Activated CD4-positive, alpha-beta T cell treated with anti-CD3 and anti-CD28 coated beads for 24 hours (primary cell): ENCODE measurements at places on chromosomes 13 and 19.

DNA sequence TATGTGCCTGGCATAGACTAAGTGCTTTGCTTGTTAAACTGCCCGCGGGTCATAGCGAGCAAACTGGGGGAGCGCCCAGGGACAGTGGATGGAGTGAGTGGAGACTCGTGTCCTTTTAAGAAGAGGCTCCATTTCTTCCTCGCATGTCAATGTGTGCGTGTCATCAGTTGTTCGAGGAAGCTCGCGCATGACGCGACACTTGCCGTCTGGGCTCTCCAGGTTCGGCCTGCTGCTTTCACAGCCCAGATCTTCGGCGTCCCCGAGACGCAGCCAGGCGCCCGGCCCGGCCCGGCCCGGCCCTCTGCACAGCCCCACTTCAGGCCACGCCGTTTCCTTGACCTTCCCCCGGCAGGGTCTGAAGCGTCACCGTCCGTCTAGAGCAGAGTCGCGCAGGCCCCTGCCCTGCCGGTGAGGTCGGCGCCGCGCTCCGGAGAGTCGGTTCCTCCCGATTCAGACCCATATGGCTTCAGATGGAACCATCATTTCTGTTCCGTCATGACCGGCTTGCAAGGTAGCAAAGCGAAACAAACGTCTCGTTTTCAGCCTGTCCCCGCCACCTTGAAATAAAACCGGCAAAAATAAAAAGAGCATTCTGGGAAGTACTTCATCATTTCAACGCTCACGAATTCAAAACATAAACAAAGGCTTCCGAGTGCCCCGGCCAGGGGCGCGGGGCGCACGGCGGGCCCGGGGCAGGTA lies 599 bp upstream of the ARHGEF7 start:
- no peak for DNase-seq

- no peak for DNase-seq
Observed at GRCh38 chr19:22832031-22832762, at the start of gene ZNF723. TSS of gene ZNF723 (plus strand) at chr19:22832291. CDS start at chr19:22832380, 89 bp downstream.

GRCh38 chr19:55196803-55197202 lies 12.5 kb downstream of the PTPRH start:
- no peak for DNase-seq

DNA sequence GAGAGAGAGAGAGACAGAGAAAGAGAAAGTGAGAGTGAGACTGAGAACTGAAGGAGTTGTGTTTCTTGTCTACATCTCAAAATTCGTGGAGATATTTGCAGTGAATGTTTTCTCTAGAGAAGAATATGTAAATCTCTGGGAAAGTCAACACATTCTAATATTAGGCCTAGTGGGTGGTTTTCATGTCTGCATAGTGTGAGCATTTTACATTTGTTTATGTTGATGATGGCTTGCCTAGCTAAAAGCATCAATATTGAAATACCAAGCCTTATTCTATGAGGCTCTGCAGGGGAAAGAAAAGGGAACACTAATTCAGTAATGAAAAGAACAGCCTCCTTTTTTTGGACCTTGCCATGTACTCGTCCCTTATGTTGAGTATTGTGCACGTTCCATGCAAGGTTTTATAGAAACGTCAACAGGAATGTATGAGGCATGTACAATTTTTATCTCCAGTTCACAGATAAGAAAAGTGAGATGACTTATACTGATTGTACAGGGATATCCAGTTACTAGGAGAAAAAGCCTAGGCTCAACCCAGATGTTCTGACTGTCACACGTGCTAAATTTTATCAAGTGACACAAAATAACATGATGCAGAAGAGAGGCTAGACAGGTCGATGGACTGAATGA lies 1288.9 kb upstream of the SLC10A2 start:
- DNase-seq = no peak

DNA sequence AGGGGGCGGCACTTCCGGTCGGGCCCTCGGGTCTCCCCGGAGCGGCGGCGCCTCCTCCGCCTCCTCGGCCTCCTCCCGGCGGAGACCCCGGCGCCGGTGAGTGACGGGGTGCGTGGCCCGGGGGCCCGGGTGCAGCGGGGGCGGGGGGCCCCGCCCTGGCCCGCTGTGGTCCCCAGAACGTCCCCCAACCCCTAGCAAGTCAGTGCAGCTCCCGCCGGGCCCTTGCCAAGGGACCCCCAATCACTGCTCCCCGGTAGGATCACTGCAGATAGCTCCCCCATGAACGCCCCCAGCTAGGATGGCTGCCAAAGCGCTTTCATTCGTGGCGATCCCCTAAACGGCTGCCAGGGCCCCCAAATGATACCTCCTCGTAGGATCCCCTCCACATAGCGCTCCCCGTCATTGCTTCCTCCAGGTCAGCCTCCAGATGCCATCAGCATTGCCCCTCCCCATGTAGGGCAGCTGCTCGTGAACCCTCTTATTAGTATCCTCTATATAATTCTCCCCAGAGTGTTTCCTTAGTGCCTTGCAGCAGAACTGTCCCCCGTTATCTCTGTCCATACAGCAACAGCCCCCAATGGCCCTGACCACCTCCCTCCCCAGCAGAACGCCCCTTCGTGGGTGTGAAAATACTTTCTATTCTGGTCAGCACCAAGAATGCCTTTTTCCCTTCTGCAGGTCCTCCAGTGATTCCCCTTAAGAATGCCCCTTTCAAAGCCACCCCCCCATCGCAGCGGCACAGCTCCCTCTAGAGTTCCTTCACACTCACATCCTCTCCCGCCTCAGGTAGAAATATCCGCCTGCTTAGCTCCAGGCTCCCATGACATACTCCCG lies at the start of gene ZNF865:
Gene ZNF865, plus strand, starts transcription at position 11 of the 834 bp plus-strand sequence. CDS start 7,972 bp downstream, outside the sequence.
- DNase-seq = peak; percentile 52

GRCh38 chr13:27619093-27619727 lies 1.1 kb downstream of the LNX2 start:
- no peak for DNase-seq

- no peak for DNase-seq
Observed at GRCh38 chr19:19371059-19371458, 34.4 kb upstream of the GATAD2A start.

GRCh38 chr19:10270616-10271394 lies at the start of gene ICAM1:
TSS of gene ICAM1 (plus strand) at chr19:10271120. CDS start at chr19:10271160, 40 bp downstream.
- peak; percentile 63 for DNase-seq
